Ammon's horn (tissue), 1 donor: ENCODE measurements at places on chromosomes 1 and 21.

- DNase-seq = no peak
These were observed 1252.1 kb upstream of the ADGRL4 start for GRCh38 chr1:80258659-80259058.

DNA sequence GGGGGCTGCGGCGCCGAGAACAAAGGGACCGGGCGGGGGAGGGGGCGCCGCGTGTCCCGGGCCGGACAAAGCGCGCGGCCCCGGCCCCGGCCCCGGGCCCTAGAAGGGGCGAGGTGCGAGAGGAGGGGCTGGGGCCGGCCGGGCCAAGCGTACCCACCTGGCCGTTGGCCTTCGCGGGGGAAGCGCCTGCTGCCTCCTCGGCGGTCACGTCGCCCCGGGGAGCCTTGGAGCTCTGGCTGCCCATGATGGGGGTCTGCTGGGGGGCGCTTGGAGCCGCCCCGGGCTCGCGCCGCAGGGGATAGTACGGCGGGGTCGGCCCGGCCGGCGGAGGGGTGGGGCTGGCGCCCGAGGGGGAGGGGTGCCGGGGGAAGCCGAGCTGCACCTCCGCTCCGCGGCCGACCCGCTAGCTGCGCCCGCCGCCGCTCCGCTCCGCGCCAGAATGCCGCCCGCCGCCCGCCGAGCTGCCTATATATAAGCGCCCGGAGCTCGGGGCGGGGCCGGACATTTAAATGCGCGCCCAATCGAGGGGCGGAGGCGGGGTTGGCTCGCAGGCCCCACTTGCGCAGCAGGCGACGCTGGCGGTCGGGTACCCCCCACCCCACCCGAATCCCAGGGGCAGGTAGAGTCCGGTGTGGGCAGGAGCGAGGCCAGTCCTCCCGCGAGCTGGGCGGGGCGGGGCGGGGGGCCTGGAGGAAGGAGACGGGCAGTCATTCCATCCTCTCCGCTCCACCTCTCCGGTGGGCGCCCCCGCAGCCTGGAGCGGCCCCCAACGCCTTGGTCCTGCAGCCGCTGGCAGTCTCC, at the start of gene MARCKSL1:
MARCKSL1 (minus strand) TSS at position 444 of the 801 bp plus-strand sequence; CDS start at position 244, 200 bp downstream.
- peak; percentile 83 for DNase-seq

- no peak for DNase-seq
These were observed 5.7 kb downstream of the ALG14 start for GRCh38 chr1:95067062-95067461.

GRCh38 chr21:35984654-35985361, 75.5 kb downstream of the SETD4 start:
- DNase-seq = no peak

GRCh38 chr1:186206048-186206570, 168.9 kb downstream of the TPR start:
- DNase-seq = no peak

- no peak for DNase-seq
These were observed 62.8 kb downstream of the OVGP1 start for GRCh38 chr1:111364690-111365089.

GRCh38 chr1:109794319-109795132, 30.8 kb upstream of the EPS8L3 start:
- peak; percentile 4 for DNase-seq
